ENCODE measurements at places on chromosomes 6 and 20.
A peak's percentile ranks its signal among the peaks of the same experiment; 100 is the strongest.

GRCh38 chr20:14888134-14888533 is 550.7 kb upstream of the FLRT3 start:
- no peak for DNase-seq

GRCh38 chr6:135014353-135014832 is 40.2 kb downstream of the HBS1L start:
- DNase-seq, result no peak

DNA sequence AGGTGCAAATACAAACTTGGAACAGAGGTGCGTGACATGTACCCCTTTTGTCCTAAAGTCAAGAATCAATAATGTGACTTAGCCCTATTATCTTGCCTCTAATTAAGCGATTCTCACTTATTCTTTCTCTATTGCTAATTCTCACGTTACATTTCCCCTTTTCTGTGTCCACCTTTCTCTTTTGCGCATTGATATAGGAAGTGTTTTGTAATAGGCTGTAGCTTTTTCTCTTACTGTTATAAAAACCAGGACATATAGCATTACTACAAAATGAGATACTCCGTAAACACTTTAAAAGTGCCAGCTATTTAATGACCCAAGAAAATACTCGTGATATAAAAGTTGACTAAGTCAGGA is 669 bp upstream of the TMEM30A start:
- DNase-seq, result no peak

DNA sequence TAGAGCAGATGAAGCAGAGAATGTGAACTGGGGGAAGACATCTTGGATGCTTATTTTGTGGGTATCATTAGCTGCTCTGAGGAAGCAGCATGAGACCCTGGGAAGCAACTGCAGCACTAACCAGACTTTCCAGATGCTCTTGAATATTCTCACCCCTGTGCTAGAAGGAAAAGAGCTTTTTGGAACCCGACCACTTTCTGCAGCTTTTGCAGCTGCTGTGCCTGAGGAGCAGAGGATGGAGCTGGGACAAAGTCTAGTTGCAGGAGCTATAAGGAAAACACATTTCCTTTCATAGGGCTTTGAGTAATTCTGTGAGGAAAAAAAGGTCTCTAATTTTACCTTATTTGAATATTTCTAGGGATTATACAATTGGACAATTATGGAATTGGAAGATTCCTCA is 369.7 kb downstream of the CD109 start:
- no peak for DNase-seq

DNA sequence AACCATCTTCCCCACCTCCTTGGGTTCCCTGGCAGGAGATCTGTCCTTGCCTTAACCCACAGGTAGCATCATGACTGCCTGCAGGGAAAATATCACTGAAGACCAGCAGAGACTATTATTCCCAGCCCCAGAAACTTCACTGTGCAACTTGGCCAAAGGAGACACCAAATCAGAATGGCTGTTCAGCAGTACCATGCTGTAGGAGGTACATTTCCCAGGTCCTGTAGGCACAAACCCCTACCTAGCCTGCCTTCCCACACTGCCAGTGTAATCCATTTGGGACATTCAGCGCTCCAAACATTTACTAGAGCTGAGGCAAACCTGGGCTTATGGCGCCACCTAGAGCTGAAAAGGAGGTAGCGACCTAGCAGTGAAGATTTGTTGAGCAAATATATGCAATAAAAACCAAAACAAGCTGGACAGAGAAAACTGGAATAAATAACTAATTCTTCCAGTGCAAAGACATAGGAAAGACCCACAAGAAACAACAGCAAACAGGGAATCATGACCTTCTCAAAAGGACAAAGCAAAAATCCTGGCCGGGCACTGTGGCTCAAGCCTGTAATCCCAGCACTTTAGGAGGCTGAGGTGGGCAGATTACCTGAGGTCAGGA is 60.3 kb downstream of the VTA1 start:
- DNase-seq, result peak; percentile 54

- no peak for DNase-seq
Observed at GRCh38 chr6:29465279-29465678, 8.3 kb downstream of the OR2H1 start.

DNA sequence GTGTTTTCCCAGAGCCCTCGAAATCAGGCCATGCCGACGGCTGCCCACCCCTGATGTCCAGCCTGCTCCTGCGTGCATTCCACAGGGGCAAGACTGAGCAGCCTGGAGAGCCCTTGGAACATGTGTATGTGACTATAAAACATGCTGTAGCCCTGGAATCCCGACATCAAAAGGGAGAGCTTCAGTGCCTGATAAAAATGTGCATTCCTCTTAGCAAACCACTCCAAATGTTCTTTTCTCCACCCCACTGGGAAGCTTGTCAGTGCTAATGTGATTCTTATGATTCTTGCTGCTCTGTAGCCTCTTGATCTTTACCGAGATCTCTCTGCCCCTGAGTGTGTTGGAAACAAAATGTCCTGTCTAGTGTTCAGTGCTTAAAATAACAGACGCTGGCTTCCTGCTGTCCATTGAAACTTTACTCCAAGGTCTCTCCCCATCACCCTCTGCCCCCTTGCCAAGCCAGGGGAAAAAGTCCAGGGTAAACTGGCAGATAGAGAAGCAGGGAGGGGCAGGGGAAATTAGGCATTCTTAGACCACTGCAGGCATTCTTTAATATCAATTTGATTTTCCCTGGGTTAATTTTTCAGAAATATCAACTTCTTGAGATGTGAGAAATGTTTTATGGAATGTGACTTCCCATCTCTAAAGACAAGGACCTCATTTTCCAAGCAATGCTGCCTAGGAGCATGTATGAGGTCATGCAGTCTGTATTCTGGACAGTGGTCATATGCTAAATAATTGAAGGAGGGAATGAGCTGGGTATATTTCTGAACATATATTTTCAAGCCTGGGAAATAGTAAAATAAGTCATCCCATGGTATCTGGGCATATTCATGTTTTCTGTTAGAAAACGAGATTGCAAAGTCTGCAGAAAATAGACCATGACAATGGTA is 73.8 kb upstream of the ISM1 start:
- DNase-seq, result no peak
